ENCODE measurements at places on chromosomes 12 and 14. TPM values are rescaled to one million over a fixed set of nuclear protein-coding genes. Genes with fewer than 3 reads are reported as not detected.

PWP1 gene
- total RNA-seq: 70.8 TPM

TRPV4 gene
- 0.31 TPM for total RNA-seq

CMKLR1 gene
- 0.52 TPM for total RNA-seq

EMC9 gene
- total RNA-seq: 4.1 TPM

PTPRQ gene
- not detected for total RNA-seq

TPH2 gene
- not detected for total RNA-seq

NFATC4 gene
- total RNA-seq: 0.10 TPM

GDF3 gene
- not detected for total RNA-seq

PXN gene
- 80.8 TPM for total RNA-seq

SIX1 gene
- total RNA-seq: not detected

NUDT4 gene
- total RNA-seq: 87.6 TPM

FAM222A gene
- 1.0 TPM for total RNA-seq

AQP2 gene
- total RNA-seq: not detected

SLC5A8 gene
- total RNA-seq: not detected

TAS2R43 gene
- not detected for total RNA-seq

AVPR1A gene
- total RNA-seq: 1.9 TPM

TEX52 gene
- not detected for total RNA-seq

RNASE13 gene
- total RNA-seq: not detected

GZMB gene
- total RNA-seq: 54.7 TPM

OR11H7 gene
- total RNA-seq: not detected

RNF212B gene
- total RNA-seq: 0.10 TPM

PAX9 gene
- not detected for total RNA-seq

CLEC1A gene
- total RNA-seq: 0.10 TPM

SCN8A gene
- 0.21 TPM for total RNA-seq

PTCSC3 gene
- not detected for total RNA-seq

SLC10A1 gene
- total RNA-seq: not detected

BHLHE41 gene
- total RNA-seq: 0.10 TPM

CNTN1 gene
- total RNA-seq: not detected

HVCN1 gene
- total RNA-seq: 18.5 TPM

HOXC9 gene
- total RNA-seq: not detected

CMA1 gene
- not detected for total RNA-seq

GLT1D1 gene
- 9.8 TPM for total RNA-seq

TMEM116 gene
- 9.4 TPM for total RNA-seq

KLRC1 gene
- 6.4 TPM for total RNA-seq

KRT6C gene
- not detected for total RNA-seq

OVCH1 gene
- total RNA-seq: not detected

FOXA1 gene
- 0.42 TPM for total RNA-seq

ALDH1L2 gene
- total RNA-seq: under 0.01 TPM

SPRYD4 gene
- total RNA-seq: 2.9 TPM

All from mononuclear cell (primary cell).